ENCODE measurements at places on chromosomes 7 and 10.

DNA sequence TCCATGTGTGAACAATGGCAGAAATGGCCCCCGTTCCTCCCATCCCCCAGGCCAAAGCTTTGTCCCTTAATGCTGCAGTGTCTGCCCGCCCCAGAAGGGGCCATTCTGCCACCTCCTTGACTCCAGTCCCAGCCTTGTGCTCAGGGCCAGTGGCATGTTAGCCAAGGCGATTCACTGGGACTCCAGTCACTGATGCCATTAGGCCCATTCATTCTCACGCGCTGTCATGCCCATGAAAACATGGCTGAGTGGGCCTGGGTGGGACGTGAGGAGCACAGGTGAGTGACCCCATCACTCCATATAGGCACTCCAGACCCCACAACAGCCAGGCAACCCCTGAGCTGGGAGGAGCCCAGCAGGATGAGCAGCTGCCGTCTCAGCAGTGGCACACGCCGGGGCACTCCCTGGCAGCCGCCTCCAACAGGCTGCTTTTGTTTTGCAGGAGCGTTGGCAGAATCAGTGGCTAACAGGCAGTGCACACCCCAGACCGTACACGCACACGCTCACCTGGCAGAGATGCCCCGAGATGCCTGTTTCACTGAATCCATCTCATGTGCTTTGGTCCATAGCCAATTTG, 79.5 kb downstream of the TCERG1L start:
- no peak for DNase-seq

DNA sequence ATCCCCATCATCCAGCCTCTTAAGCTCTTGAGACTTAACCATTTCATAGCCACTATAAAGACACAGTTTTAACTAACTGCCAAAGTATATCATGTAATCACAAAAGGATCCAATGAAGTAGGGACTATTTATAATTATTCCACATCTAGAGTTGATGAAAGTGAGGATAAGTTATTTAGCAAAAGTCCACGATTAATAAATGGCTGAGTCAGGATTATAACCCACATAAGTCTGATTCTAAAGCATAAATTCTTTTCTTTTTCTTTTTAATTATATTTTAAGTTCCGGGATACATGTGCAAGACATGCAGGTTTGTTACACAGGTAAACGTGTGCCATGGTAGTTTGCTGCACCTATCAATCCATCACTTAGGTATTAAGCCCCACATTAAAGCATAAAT, 166.1 kb downstream of the PPP1R3A start:
- no peak for DNase-seq

DNA sequence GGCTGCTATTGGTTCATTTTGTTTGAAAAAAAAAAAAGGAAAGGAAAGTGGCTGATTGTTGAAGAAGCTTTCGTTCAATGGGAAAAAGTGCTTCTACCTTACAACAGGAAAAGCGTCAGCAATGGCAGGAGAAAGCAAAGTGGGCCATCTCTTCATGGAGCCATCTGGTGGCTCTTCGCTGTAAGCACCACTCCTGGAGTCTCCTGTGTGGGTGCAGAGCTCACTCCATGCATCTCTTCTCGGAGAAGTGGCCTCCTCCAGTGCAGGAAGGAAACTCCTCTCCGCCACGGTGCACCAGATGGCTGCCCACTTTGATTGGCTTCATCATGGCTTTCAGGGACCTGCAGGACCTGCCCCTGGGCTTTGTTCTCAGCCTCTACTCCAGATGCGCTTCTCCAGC, 250.9 kb downstream of the PTEN start:
- DNase-seq, result no peak

DNA sequence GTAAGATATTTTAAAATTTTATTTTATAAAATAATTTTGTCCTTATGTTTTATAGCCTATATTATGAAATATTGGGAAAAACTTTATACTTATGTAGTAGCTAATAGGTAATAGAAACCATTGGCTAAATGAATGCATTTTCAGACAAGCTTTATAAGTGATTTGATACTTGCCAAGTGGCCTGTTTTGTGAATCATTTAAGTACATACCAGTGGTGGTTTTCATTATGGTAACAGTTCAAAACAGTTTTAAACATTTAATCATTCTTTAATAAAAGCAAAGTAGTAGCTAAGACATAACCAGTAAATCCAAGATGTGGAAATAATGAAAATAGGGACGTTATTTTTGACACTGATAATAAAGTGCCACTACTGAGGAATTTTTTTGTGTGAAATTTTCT, 182.2 kb downstream of the PHF14 start:
- DNase-seq, result no peak

- DNase-seq, result no peak
Observed at GRCh38 chr10:49741108-49741995, 20.8 kb downstream of the OGDHL start.

GRCh38 chr7:92848851-92849250, 12.5 kb upstream of the CDK6 start:
- DNase-seq, result no peak

DNA sequence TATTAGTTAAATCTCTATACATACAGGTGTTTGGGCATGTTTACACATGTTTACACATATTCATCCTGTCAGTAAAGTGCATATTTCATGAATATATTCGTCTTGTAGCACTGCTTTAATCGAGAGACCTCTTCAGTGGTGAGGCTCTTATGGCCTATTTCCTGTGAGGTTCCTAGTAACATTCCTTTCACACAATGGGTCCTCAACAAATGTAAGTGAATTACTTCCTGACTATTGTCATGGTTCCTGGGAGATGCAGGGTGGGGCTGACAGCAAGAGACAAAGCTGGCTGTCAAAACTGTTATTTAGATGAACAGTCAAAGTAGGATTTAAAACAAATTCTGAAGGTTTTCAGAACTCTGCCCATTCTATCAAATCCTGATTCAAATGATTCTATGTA, 12.4 kb upstream of the SEMA3A start:
- DNase-seq, result no peak
